ENCODE measurements at places on chromosomes 11 and 22.
A peak's percentile ranks its signal among the peaks of the same experiment; 100 is the strongest.

DNA sequence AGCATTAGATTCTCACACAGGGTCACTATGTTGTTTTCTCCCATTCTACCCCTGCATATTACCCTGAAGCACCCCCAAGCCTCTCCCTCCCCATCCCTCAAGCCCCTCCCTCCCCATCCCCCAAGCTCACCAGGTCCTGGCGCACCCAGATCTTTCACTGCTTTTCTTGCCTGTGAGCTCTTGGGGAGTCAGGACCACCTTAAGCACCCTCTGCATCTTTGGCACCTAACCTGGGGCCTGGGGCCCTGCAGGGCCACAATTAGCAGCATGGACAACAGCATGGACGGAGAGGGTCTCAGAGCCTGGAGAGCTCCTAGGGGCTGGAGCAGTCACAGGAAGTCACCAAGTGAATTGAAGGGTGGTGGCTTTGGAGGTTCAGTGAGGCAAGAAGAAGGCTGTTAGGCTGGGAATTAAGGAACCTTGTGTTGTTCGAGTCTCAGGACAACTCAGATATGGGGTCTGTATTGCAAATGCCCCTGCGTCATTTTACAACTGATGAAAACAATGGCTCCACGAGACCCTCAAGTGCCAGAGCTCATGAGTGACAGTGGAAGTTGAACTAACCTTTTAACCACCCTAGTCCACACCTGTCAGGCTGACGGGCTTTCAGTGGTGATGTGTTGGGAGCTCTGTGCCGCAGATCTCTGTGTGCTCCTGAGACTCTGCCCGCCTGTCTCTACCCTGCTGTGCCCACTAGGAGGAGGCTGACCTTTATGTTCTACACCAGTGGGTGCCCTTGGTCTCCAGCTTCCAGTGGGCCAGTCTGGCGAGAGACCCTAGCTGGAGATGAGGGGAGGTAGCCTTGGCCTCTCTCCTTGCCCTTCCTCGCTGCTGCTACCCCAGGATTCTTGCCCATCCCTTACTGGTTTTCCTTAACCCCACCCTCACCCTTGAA lies 111.3 kb upstream of the OR4B1 start:
- no peak for DNase-seq

DNA sequence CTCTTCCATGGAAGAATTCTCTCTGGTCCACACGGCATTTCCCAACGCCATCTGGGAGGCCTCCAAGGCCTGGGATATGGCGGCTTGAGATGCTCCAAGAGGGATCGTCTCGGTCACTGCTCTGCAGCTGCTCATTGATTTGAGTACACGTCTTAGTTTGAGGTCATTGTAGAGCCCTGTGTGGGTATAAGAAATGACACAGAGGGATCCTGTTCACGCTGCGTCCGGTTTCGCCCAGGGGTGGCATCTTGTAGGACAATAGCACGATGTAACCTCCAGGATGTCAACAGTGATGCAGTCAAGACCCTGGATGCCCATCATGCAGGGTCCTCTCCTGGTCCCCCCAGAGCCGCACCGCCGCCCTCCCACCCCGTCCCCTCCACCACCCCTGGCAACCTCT lies 564.6 kb downstream of the BRD1 start:
- no peak for DNase-seq

GRCh38 chr11:33525789-33526188 lies 174.8 kb downstream of the C11orf91 start:
- DNase-seq, result no peak

GRCh38 chr11:19370100-19370861 lies 129.5 kb upstream of the E2F8 start:
- DNase-seq, result no peak

DNA sequence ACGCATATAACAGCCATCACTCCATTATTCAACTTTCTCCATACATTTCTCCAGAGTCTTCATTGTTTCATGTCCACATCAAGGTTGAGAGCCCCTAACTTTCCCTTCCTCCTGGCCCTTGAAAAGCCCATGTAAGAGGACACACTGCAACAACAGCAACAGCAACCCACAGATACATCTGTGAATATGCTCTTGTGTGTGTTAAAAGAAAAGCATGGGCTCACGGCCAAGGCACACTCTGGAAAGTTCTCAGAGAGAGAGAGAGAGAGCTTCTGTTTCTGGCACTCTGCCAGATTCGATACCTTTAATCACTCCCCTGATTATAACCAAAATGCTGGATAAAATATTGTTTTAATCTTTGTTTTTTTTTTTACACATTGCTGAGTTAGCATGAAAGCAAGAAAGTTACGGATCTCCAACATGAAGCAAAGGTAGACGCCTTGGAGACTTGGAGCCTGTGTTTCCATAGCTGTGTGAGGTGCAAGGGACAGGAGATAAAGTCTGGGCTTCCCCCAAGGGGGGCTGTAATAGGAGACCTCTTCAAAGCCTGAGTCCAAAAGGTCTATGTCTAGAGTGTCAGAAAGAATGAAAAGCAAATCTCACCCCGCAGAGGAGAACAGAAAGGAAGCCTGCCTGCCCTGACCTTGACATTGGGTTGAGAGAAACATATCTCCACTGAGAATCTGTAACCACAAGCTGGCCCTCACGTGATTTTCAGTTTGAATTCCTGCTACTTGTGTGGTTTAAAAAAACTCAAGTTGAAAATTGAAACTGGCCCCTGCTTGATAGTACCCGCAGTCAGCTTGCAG lies 33.7 kb upstream of the MPPED1 start:
- DNase-seq, result no peak

DNA sequence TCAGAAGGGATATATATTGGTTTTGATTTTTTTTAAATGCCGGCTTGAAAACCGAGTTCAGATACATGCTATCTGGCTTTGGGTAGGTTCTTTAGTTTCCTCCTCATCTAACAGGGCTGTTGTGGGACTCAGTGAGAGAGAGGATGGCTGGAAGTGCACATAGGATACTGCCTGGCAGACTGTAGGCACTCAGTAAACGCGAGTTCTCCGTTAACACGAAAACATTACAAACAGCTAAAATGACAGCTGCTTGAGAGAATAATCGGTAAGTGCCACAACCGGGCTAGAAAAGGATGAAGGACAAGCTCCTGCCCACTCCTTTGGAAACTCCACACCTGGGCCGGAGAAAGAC lies 369 bp downstream of the XRRA1 start:
- DNase-seq, result no peak

DNA sequence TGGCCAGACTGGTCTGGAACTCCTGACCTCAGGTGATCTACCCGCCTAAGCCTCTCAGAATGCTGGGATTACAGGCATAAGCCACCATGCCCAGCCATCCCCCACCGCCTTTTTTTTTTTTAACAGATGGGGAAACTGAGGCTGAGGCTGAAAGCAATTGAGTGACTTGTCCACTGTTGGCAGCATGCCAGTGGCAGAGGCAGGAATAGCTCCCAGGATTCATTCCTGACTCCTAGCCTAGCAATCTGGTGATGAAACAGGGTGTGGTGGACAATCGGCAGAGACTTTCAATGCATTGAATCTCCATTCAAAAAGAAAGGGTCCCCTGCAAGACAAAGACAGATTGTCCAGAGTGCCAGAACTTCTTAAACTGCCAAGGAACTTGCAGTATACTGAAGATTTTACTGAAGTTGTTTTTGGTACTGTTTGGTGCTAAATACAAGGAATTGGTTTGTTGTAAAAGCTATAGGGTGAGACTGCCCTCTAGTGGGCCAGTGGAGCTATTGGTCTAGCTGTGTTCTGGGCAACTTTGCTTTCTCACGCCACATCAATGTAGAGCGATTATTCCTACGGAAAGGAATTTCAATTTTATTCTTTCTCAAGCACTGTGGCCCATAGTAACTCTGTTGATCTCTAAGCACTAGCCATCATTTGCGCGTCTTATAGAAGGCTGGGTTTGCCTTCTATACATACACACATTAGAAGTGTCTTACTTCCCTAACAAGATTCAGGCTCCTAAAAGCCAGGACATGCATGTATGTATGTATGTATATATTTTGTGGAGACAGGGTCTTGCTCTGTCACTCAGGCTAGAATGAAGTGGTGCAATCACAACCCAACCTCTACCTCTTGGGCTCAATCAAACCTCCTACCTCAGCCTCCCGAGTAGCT lies 21.0 kb downstream of the C22orf31 start:
- peak; percentile 10 for DNase-seq

DNA sequence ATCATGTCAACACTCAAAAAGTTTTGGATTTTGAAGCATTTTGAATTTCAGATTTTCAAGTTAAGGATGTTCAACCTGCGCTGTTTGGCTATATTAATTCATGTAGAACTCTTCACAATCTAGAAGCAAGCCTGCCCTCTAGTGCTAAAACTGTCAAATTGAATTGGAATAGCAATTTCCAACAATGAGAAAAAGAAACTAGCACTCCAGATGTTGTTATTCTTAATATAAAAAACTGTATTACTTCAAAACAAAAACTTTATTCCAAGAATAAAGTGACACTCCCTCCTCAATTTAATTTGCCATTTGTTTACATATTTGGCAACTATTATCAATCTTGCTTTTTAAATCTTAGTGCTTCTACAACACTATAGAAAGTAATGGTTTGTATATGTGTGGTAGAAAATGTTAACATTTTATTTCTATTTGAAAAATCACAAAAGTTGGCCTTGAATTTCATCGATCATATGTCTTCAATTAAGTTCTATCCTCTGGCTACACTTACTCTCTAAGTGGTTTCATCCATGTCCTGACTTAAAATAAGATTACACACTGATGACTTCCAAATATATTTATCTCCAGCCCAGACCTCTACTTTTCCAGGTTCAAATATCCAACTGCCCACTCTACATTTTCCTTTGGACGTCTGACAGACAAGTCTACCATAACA lies 36.6 kb downstream of the DCUN1D5 start:
- DNase-seq, result peak; percentile 73

- DNase-seq, result no peak
Measured at GRCh38 chr11:61718621-61719302, 33.7 kb upstream of the MYRF start.

DNA sequence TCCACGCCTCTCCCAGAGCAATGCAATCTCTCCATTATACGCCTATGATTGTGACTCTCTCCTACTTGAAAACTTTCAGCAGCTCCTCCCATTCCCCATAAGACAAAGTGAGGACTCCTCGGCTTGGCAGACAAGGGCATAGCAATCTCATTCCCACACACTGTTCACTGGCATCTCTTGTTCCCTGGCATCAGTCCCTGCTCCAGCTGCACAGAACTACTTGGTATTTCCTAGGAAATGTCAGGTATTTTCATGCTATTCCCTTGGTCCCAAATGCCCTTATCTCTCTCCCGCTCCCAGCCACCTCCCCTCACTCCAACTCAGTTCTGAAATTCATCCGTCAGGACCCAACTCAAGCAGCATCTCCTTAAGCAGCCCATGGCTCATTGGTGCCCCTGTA lies 28.4 kb downstream of the TMPRSS5 start:
- DNase-seq, result no peak

Measured in NCI-H1417 (cell line).